Hypothalamus (tissue), 51 donors: ENCODE measurements at places on chromosomes 16 and 17.

GRCh38 chr16:55899857-55900256 lies 24.7 kb upstream of the CES5A start:
- no peak for DNase-seq

DNA sequence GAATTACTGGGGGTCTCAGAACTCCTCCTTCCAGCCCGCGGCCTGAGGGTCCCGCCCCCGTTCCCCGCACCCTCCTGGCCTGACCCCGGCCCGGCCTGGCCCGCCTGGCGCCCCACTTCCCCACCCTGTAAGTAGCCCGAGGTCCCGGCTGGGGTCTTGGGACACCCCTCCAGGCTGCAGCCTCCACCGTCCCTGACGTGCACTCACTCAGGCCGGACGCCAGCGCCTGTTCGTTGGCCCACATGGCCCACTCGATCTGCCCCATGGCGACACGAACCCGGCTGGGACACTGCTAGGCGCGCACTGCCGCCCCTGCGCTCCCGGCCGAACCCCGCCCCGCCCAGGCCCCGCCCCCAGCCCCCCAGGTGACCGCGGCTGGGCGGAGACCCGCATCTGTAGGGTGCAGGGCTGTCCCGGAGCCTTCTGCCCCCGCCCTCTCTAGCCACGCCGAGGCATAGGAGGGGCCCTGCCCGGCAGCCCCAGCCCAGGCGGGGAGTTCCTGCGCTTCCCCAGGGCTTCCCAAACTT lies at the start of gene CYBA:
Gene CYBA, minus strand, starts transcription at position 305 of the 527 bp plus-strand sequence. Its CDS starts 40 bp downstream, at position 265.
- DNase-seq: peak; percentile 21

DNA sequence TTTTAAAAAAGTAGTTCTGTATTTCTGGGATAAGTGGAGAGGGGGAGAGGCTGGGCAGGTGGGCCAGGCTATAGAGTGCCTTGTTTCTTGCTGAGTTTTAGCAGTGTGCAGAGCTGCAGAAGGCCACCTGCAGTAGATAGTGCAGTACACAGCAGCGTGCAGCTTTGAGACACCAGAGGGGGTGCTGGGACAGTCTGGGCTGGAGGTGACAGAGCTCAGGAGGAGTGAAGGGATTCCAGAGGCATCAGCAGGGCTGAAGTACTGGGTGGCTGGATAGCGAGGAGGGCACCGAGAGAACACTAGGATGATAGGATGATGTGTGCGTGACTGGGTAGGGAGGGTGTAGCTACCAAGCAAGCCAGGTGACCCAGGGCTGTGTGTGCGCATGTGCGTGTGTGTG lies 26.6 kb downstream of the LCMT1 start:
- no peak for DNase-seq

DNA sequence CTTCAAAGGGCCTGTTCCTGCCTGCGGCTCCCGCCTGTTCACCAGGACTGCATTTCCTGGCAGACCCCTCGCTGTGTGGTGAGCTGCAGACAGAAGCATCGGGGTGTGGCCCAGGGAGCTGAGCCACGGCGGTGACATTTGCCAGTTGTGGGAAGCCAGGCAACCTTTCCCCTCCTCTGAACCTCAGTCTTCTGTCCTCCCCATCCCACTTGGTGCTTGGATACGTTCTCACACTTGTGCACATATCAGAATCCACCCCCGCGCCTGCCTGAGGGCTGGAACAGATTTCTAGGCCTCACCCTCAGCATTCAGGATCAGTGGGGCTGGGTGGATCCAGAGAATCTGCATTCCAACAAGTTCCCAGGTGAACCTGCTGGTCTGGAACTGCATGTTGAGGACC lies 63.5 kb downstream of the CRISPLD2 start:
- no peak for DNase-seq

GRCh38 chr17:66398617-66399016 lies 96.2 kb downstream of the PRKCA start:
- no peak for DNase-seq

DNA sequence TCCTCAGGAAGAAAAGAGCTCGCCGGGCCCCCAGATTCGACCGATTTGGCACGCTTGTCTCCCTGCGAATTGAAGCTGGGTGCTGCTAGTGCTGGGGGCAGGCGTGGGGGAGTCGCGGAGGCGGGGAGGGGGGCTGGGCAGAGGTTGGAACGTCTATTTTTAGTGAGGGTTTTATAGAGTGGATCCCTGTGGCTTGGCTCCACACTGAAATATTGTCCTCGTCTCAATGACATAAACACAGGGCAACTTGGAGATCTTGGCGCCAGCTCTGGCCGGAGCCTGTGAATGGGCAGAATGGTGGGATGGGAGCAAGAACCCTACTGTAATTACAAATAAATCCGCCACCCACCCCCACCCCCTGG lies 15.7 kb upstream of the NOG start:
- DNase-seq: no peak

GRCh38 chr16:17515421-17516210 lies 44.9 kb upstream of the XYLT1 start:
- DNase-seq: no peak

- DNase-seq: peak; percentile 81
Measured at GRCh38 chr16:24516900-24517669, 22.3 kb upstream of the RBBP6 start.

GRCh38 chr16:50281391-50282009 lies 15.1 kb downstream of the ADCY7 start:
- no peak for DNase-seq

DNA sequence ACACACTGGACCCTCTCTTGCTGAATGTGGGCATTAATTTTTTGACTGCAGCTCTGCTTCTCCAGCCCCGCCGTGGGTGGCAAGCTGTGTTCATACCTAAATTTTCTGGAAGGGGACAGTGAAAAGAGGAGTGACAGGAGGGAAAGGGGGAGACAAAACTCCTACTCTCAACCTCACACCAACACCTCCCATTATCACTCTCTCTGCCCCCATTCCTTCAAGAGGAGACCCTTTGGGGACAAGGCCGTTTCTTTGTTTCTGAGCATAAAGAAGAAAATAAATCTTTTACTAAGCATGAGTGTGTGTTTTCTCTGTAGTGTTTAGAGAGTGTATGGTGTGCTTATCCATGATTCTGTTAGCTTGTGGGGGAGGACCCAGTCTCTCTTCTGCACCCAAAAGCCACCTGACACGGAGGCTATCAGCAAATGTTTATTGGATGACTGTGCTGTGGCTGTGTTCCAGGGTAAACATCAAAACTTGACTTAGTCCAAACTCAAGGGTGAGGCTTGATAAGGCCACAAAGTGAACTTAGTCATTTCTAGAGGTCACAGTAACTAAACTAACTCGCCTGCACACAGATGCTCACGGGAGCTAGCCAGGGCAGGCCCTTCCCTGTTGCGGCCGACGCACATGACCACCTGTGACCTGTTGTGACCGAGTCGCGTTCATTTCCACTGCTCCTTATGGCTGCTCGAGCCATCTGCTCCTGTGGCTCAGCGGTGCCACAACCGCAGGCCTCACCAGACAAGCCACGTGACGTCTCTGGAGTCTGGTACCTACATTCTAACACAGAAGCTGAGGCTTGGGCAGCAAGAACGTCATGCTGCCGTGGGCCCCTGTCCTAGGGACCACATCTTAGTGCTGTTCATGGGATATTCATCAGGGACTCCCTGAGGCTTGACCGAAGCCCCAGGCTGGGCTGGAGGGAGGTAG lies 9.8 kb upstream of the MED11 start:
- DNase-seq: no peak

DNA sequence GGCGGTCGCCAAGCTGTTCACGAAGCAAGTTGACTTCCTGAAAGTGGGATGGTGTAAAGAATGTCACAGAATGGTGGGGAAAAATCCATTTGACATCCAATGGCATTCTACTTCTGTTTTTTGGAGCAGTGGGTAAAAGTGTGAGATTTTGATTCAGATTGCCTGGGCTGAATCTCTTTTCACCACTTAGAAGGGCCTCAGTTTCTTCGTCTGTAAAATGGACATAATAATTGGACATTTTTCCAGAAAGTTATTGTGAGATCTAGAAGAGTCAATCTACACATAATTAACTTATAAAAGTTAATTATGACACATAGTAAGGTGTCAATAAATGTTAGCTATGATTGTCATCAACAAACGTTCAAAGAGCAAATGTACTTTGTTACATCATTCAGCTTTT lies 3.0 kb downstream of the KRT40 start:
- DNase-seq: no peak

DNA sequence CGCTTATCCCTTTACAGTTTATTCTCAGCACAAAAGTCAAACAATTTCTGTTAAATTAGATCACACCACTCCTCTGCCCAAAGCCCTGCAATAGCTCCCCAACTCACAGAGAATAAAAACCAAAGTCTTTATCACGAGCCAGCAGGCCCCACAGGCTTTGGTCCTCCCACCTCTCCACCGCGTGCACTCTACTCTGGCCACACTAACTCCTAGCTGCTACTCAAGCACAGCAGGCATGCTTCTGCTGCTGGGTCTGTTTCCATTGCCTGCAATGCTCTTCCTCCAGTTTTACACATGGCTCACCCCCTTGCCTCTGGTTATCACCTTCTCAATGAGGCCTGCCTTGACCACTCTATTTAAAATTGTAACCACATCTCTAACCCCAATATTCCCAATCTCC lies 27.6 kb downstream of the HELZ start:
- DNase-seq: no peak

GRCh38 chr16:86878236-86879080 lies 300.1 kb downstream of the FOXL1 start:
- DNase-seq: no peak

DNA sequence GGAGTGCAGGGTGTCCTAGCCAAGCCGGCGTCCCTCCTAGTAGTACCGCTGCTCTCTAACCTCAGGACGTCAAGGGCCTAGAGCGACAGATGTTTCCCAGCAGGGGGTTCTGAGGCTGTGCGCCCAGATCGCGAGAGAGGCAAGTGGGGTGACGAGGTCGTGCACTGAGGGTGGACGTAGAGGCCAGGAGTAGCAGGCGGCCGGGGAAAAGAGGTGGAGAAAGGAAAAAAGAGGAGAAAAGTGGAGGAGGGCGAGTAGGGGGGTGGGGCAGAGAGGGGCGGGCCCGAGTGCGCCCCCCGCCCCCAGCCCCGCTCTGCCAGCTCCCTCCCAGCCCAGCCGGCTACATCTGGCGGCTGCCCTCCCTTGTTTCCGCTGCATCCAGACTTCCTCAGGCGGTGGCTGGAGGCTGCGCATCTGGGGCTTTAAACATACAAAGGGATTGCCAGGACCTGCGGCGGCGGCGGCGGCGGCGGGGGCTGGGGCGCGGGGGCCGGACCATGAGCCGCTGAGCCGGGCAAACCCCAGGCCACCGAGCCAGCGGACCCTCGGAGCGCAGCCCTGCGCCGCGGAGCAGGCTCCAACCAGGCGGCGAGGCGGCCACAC lies at the start of gene MMP2:
Gene MMP2, plus strand, starts transcription at position 372 of the 603 bp plus-strand sequence. CDS start 282 bp downstream, outside the sequence.
- DNase-seq: peak; percentile 23

DNA sequence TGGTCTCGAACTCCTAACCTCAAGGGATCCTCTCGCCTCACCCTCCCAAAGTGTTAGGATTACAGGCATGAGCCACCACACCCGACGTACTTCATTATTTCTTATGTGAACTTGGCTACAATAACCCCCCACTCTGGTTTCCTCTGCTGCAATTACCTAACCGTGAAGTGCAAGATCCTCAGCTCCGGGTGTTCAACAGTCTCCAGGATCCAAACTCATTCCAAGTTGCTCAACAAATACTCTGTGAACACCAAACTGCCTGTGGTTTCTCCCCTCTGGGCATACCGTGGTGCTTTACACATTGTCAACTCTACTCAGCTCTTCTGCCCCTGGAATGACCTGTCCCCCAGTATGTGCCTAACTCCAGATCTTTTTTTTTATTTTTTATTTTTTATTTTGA lies 6.8 kb upstream of the SULT1A1 start:
- DNase-seq: no peak

DNA sequence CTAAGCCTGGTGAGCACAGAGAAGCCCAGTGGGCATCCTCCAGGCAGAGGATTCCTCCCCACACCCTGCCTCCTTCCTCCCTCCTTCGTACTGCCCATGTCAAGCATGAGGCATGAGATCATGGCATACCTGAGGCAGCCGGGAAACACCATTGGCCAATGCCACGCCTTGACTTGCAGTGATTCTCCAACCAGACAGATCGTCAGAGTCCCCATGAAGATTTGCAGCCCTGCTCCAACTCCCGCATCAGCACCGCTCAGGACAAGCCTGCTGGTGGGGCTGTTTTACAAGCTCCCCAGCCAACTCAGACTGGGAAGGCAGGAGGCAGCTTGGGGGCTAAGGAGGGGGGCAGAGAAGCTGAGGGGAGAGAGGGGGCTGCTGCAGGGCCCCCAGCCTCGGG lies 2.9 kb upstream of the KRT16 start:
- no peak for DNase-seq

- DNase-seq: no peak
Measured at GRCh38 chr17:40472733-40473452, 28.5 kb downstream of the TNS4 start.

DNA sequence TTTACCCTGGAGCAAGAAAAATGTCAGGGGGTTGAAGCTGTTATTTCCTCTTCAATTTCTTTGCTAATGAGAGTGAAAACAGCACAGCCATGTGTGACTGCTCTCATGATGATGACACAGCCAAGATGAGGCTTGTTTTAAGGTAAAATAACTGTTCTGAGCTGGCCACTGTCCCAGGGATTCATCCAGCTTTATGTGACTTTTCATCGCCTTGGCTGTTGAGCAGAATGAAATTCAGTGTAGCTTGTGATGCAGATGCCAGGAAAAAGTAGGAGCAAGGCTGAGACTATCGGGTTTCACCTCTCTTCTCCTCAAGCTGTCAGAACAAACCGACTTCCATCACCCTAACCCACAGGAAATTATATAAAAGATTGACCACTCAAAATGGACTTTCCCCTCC lies 361.8 kb upstream of the CDH5 start:
- DNase-seq: no peak

DNA sequence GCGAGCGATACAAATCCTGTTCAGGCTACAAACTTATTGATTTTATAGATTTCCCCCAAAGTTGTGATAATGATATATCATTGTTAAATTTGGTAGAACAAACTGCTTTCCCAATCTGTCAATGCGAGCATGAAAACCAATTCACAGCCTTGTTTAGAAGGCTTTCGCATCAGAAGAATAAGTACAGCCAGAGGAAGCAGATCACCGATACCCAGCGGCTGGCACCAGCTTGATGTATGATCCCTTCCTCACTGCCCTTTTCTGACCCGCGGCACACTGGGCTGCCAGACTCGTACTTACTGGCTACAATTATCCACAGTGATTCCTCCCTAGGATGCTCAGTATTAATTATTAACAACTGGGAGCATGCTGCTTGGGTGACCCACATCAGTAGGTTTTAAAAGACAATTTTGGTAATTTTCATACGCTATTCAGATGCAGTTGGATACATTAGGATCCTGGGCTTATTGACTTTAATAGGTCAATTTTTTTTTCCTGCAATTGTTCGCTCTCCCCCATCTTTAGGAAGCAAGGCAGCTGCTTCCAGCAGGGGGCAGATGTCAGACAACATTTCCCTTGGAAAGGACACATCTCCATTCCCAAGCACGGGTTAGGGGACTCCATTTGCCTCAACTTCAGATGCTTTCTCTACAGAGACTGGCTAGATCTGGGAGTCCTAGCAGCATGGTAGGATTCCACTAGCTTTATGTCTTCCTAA lies 582.7 kb upstream of the PSMD7 start:
- peak; percentile 10 for DNase-seq
